CD8-positive, alpha-beta memory T cell (primary cell): ENCODE measurements at places on chromosomes 11 and 22. TPM values are rescaled to one million over a fixed set of nuclear protein-coding genes. Genes with fewer than 3 reads are reported as not detected.
A peak's percentile ranks its signal among the peaks of the same experiment; 100 is the strongest.

GRCh38 chr11:118657709-118658428 is 21.6 kb downstream of the TREH start:
- no peak for DNase-seq

The PLEKHB1 gene
- polyA plus RNA-seq: 70.1 TPM

The TRIM48 gene
- polyA plus RNA-seq: not detected

DNA sequence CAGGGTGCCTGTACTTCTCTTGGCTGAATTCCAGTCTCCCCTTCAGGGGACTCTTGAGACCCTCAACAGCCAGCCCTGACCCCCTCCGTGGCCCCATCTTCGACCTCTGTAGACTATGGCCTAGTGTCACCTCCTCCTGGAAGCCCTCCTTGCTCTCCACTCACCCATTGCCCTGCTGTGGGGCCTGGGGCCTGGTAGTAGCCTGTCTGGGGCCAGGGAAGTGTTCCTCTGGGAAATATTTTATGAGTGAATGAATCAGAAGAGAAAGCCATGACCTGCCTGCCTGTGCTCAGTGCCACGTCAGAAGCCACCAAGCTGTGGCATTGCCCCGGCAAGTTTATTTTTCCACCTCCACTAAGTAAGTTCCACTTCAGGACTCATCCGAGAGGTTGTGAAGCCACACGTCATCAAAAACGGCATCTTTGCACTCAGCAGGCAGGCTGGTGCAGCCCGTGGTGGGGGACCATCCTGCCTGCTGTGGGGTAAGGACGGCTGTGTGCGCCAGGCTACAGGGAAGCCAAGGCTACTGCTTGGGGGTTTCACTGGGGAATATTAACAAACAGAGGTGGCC is 59.6 kb upstream of the PPARA start:
- DNase-seq: no peak

- DNase-seq: peak; percentile 63
Measured at GRCh38 chr11:2930704-2931419, 1.6 kb upstream of the PHLDA2 start.

DNA sequence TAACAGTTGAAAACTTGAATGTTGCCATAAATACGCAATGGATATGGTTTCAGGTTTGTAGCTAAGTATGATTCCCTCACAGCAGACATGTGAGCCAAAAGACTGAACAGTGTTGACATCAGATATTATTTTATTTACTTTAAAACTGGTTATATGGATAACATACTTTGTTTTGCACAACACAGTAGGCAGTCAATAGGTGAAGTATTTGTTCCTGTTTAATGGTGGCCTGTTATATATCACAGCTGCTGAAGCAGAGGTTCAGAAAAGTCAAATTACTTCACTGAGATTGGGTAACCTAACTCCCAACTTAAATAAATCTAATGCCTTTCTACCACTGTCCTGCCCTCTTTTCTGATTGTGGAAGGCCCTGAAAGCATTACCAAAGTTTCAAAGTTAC is 44.6 kb downstream of the YAP1 start:
- no peak for DNase-seq

DNA sequence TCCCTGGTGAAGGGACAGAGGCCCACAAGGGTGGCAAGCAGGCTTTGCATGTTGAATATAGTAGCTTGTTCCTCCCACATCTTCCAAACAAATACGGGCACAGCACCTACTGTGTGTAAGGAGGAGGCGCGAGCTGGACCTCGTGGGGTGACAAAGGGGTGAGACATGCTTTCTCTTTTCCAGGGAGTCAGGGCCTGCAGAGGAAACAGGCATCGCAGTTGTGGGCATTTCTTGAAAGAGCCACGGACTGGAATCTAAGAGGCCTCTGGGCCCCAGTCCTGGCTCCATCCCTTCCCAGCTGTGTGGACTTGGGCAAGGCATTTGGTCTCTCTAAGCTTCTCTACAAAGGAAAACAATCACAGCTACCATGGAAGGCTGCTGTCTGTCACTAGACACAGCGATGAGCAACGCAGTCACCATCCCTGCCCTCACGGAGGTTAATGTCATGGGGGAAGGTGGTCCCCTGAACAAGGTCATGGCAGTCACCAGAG is 13.0 kb upstream of the CDC42EP1 start:
- no peak for DNase-seq

- DNase-seq: no peak
Measured at GRCh38 chr11:11786771-11787170, 55.0 kb upstream of the USP47 start.

GRCh38 chr11:134052988-134053945 is 15.6 kb upstream of the JAM3 start:
- no peak for DNase-seq

DNA sequence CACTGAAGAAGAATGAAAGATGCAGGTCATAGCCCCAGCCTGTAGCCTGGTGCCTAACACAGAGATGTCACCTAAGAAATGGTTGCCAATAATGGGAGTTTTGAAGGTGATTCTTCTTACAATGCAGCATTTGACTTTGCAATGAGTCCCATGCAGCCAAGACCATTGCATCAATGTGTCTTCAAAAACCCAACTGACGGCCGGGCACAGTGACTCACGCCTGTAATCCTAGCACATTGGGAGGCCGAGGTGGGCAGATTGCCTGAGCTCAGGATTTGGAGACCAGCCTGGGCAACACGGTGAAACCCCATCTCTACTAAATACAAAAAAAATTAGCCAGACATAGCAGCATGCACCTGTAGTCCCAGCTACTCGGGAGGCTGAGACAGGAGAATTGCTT is 89.3 kb upstream of the ASPHD2 start:
- no peak for DNase-seq

DNA sequence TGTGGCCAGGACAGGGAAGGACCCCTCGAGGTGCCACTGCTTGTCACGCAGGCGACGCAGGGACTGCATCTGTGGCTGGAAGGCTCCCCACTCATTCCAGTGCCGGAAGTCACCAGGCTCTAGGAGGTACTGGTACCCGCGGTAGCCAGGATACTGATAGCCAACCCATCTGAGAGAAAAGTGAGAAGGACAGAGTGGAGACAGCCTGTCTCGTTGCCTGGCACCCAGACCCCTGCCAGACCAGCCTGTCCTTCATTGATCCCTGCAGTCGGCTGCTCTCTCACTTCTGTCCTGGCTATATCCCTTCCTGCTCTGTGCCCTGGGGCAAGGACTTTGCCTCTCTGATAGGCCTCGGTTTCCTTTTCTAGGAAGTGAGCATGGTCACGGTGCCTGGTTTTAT is 9.6 kb upstream of the TPST2 start:
- DNase-seq: no peak

GRCh38 chr22:39239561-39240423 is 5.0 kb downstream of the PDGFB start:
- no peak for DNase-seq
